CD4-positive, alpha-beta T cell (primary cell): ENCODE measurements at places on chromosomes 3 and 15.

- DNase-seq: no peak
Measured at GRCh38 chr3:58164906-58165821, 45.6 kb downstream of the DNASE1L3 start.

GRCh38 chr3:52350981-52351761, 35.1 kb downstream of the DNAH1 start:
- no peak for DNase-seq

DNA sequence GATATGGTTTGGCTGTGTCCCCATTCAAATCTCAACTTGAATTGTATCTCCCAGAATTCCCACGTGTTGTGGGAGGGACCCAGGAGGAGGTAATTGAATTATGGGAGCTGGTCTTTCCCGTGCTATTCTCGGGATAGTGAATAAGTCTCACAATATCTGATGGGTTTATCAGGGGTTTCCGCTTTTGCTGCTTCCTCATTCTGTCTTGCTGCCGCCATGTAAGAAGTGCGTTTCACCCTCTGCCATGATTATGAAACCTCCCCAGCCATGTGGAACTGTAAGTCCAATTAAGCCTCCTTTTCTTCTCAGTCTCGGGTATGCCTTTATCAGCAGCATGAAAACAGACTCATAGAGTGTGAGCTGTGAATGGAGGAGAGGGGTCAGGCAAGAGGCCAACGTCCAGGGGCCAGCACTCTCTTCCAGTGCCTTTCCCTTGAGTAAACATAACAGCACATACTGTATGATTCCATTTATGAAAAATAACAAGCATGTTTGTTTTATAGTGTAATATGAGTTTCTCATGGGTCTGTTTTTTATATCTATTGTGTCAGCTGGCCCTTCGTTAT, 16.3 kb upstream of the LCTL start:
- DNase-seq: no peak

DNA sequence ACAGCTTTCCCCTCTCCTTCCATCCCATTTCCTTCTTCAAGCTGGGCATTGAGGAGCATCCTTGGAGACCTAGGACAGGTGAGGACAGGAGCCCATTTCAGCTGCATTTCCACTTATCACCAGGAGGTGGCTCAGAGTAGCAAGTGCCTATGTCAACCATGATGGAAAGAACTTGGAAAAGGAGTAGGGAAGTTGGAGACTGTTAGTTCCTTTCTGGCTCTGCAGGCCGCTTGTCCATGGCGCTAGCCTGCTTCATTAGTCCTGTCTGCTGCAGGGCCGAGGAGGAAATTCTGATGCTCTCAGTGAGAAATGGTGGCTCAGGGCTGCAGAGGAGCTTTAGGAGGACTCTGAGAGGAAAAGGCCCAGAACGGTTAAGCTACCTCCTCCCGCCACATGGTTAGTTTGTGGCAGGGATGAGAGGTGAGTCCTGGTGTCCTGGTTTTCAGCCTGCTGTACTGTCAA, 7.0 kb upstream of the CD276 start:
- peak; percentile 44 for DNase-seq

GRCh38 chr3:78764634-78765033, 1003.2 kb downstream of the ROBO1 start:
- DNase-seq: no peak

- no peak for DNase-seq
Measured at GRCh38 chr3:121883507-121883906, 10.7 kb upstream of the SLC15A2 start.

- DNase-seq: no peak
Measured at GRCh38 chr3:186705882-186706780, 11.0 kb upstream of the KNG1 start.

GRCh38 chr3:191362037-191362436, 31.7 kb upstream of the UTS2B start:
- DNase-seq: no peak
